ENCODE measurements at places on chromosomes 5 and 9. TPM values are rescaled to one million over a fixed set of nuclear protein-coding genes. Genes with fewer than 3 reads are reported as not detected.

GRCh38 chr5:154478224-154478565 is at the start of gene HAND1:
Gene HAND1 (minus strand): TSS chr5:154478227. CDS start chr5:154478008, 219 bp downstream.
- no peak for DNase-seq

- DNase-seq, result no peak
Measured at GRCh38 chr5:96253140-96253539, 179.9 kb downstream of the PCSK1 start.

Gene MSX2
- total RNA-seq, result 29.5 TPM

DNA sequence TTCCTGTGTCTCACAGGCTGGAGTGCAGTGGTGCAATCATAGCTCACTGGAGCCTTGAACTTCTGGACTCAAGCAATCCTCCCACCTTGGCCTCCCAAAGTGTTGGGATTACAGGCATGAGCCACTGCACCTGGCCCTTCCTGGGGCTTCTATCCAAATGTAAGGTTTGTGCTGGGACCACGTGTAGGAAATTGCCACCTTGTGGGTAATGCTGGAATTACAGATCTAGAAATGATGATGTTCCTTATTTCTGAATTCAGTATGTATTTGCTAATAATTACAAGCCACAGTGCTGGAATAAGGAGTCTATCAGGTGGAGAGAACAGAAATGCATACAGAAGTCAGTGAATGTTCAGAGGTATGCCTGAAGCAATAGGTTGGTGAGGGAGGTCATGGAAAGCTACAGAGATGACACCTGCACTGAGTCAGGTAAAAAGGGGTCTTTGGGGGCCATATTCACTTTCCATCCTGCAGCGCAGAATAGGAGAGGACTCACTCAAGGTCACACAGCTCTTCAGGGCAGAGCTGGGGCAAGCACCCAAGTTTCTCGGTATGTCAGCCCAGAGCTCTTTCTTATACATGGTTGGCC is 8.8 kb upstream of the IGFBPL1 start:
- DNase-seq, result no peak

Measured in ureter (tissue), 1 donor.